ENCODE measurements at places on chromosomes 4 and X.

DNA sequence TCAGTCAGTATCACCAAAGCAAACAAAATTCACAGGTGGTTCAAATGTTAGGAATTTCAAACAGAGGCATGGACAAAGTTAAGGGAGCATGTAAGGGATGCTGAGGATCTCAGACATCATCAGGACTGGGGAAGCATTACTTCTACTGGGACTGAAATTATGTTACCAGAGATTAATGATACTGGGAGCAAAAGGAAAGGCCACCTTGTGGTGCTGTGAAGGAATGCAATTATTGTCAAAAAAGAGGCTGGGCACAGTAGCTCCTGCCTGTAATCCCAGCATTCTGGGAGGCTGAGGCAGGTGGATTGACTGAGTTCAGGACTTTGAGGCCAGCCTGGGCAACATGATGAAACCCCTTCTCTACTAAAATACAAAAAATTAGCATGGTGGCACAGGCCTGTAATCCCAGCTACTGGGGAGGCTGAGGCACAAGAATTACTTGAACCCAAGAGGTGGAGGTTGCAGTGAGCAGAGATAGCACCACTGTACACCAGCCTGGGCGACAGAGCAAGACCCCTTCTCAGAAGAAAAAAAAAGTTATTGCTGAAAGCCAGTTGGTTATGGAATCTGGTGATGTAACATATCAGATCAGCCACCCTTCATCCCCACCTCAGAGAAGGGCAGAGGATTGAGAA is 954.3 kb downstream of the PCDH7 start:
- no peak for DNase-seq

GRCh38 chrX:8345473-8345872 is 119.2 kb upstream of the VCX3B start:
- no peak for DNase-seq

GRCh38 chr4:188262464-188262863 is 123.2 kb downstream of the TRIML1 start:
- no peak for DNase-seq

DNA sequence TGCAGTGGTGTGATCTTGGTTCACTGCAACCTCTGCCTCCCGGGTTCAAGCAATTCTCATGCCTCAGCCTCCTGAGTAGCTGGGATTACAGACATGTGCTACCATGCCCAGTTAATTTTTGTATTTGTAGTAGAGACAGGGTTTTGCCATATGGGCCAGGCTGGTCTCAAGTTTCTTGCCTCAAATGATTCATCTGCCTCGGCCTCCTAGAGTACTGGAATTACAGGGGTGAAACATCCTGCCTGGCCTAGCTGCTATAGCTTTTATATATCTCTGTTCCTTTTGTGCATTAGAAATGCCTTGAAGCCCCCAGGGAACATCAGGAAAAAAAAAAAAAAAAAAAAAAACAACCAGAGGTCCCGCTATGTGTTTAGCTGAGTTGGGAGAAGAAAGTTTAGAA is 34.8 kb downstream of the UBE2K start:
- no peak for DNase-seq

DNA sequence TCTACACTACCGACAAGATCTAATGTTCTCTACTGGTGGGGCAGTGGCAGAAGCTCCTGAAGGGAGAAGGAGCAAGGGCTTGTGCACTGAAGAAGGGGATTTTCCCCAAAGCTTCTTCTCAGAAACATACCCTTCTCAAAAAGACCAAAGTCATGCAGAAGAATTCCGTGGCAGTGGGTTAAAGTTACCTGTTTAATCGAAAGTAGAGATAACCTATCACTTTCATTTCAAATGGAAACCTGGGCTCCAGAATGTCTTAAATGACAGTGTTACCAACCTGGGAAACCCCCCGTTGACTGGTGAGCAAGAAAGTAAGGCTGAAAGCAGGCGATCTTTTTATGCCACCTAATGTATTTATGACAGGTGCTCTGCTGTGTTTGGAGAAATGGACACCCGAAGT is 92.5 kb upstream of the TEX13D start:
- DNase-seq, result peak; percentile 52

GRCh38 chr4:168724686-168725411 is 228.0 kb downstream of the PALLD start:
- DNase-seq, result no peak
